ENCODE measurements at places on chromosomes 11 and 22.

- DNase-seq, result no peak
Observed at GRCh38 chr11:67054836-67055523, 1.7 kb upstream of the RHOD start.

- DNase-seq, result no peak
Observed at GRCh38 chr11:67266449-67267187, at the start of gene GRK2. GRK2 (plus strand) TSS chr11:67266473; CDS start chr11:67266700, 227 bp downstream.

DNA sequence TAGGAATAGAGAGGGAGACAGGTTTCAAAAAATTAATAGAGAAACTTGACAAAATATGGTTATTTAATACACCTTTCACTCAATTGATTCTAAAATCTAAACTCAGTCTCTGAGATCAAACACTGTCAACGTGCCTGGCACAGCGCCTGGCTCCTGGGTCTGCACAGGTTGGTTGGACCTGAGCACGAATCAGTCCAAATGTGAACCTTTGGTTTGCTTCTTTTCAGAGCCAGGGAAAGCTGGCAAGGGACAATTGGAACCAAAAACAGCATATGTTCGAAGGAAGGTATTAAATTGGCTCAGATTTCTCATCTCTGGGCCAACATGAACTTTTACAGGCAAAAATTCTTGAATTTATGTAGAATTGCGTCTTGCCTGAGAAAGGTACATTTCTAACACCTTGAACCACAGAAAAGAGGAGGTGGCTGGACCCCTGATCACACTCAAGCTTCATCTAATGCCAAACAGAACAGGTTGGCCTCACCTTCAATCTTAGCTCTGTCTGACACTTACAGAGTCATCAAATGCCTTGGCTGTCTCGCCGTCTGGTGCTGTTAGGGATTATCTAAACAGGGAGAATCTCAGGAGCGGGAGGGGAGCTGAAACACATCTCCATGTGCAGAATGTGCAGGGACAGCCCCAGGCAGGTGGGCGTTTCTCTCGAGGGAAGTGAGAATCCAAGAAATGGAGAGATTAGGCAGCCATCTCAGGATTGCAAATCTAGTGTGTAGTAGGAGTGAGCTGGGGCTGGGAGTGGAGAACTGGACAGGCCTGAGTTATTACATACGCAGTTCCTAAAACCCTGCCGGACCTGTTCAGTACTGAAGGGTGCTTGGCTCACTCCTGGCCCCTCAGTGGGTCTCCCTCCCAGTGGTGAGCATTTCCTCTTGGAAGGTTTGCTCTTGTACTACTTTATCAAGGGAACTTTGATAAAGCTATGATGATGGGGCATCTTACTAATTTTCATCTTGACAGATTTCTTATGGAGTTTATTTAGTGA is 442.2 kb upstream of the B3GAT1 start:
- no peak for DNase-seq

DNA sequence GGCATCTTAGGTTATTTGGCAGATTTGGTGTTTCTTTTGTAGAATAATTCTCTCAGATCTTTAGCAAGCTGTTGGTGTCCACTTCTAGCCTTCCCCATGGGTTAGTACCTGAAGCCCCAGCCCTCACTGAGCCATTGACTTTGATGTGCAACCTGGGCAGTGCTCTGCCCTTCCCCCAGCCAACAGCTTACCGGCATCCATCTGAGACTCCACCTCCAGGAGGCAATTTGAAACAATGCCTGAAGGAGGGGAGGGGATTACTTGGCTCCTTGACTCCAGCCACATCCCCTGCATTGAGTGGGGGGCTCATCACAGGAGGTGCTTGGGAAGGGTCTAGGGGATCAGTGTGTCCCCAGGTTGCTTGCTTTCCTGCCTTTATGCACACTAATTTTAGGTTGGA is 114.8 kb downstream of the TRIM29 start:
- DNase-seq, result no peak

DNA sequence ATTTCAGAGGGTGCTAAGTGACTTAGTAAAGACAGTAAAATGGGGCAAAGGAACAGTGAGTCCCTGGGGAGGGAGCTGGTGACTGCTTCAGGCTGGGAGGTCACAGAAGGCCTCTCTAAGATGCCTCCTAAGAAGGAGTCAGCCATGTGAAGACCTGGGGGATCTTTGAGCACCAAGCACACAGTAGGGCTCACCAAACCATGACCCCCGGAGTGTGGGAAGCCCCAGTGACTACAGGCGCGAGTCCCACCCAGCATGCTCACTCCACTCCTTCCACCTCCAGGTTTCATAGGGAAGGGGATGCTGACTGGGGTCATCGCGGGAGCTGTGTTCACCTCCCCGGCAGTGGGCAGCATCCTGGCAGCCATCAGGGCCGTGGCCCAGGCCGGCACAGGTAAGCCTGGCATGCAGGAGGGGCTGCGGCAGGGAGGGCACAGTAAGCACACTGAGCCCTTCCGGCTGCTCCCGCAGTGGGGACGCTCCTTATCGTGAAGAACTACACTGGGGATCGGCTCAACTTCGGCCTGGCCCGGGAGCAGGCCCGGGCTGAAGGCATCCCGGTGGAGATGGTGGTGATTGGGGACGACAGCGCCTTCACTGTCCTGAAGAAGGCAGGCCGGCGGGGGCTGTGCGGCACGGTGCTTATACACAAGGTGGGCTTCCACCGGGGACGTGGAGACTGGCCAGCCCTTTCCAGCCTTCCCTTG is 5.9 kb downstream of the TKFC start:
- no peak for DNase-seq

- no peak for DNase-seq
Observed at GRCh38 chr11:47819743-47820142, 28.4 kb downstream of the NUP160 start.

DNA sequence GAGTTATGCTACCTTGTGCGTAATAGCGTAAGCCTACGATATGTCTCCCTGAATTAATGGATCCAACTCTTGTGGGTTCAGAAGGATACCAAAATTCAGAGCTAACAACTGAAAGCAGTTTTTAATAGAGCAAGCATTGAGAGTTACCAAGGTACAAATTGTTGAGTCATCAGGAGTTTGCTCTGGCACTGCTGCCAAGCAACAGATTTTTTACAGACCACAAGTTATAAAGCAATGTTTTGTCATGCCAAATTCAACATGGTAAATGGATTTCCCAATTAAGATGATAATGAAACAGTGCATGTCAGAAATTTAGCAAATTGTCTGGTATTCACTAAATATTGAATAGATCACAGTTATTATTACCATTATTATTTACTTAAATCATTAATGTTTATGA is 295.6 kb downstream of the NELL1 start:
- no peak for DNase-seq

DNA sequence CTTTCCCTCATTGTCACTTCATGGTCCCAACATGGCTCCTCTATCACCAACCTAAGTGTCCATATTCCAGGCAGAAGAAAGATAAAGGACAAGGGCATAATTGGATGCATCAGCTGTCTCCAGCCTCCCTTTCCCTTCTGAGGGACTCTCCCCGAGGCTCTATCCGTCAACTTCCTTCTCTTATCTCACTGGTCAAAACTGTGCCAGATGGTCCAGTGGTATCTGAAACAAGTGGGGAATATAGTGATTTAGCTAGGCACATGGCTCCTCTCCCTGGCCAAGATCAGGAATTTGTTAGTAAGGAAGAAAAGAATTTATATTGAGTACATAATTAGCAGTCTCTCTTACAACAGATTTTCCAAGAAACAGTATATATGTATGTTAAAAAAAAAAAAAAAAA is 12.6 kb upstream of the SPON1 start:
- DNase-seq, result no peak

- DNase-seq, result peak; percentile 30
Observed at GRCh38 chr11:65780770-65781151, at the start of gene AP5B1. AP5B1 (minus strand) TSS chr11:65780976; CDS start chr11:65780591, 385 bp downstream.

Data from activated naive CD8-positive, alpha-beta T cell treated with anti-CD3 and anti-CD28 coated beads, Interleukin-2, amount 50 U/mL, for 16 hours (primary cell).